ENCODE measurements at places on chromosomes 2 and 18. TPM values are rescaled to one million over a fixed set of nuclear protein-coding genes. Genes with fewer than 3 reads are reported as not detected.

The KLHL30 gene
- 0.22 TPM for polyA plus RNA-seq

The SPP2 gene
- not detected for polyA plus RNA-seq

The TXNL1 gene
- polyA plus RNA-seq = 114 TPM

The COBLL1 gene
- polyA plus RNA-seq = 135 TPM

The FBLN7 gene
- polyA plus RNA-seq = 13.2 TPM

The CROCC2 gene
- polyA plus RNA-seq = not detected

The RPIA gene
- polyA plus RNA-seq = 35.0 TPM

Measured in right renal cortex interstitium (tissue), 3 donors.